ENCODE measurements at places on chromosomes 5 and 9.

DNA sequence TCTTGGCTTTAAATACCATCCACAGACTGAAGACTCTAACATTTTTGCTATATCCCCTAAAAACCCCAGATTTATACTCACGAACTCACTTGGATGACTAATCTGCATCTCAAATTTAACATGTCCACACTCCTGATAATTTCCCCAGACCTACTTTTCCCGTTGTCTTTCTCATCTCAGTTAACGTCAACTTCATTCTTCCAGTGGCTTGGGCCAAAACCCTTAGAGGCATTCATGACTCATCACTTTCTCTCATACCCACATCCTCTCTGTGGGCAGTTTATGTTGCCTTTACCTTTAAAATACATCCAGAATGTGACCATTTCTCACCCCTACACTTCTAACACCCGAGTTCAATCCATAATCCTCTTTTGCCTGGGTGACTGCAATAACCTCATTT lies 96.7 kb downstream of the EDIL3 start:
- no peak for DNase-seq

DNA sequence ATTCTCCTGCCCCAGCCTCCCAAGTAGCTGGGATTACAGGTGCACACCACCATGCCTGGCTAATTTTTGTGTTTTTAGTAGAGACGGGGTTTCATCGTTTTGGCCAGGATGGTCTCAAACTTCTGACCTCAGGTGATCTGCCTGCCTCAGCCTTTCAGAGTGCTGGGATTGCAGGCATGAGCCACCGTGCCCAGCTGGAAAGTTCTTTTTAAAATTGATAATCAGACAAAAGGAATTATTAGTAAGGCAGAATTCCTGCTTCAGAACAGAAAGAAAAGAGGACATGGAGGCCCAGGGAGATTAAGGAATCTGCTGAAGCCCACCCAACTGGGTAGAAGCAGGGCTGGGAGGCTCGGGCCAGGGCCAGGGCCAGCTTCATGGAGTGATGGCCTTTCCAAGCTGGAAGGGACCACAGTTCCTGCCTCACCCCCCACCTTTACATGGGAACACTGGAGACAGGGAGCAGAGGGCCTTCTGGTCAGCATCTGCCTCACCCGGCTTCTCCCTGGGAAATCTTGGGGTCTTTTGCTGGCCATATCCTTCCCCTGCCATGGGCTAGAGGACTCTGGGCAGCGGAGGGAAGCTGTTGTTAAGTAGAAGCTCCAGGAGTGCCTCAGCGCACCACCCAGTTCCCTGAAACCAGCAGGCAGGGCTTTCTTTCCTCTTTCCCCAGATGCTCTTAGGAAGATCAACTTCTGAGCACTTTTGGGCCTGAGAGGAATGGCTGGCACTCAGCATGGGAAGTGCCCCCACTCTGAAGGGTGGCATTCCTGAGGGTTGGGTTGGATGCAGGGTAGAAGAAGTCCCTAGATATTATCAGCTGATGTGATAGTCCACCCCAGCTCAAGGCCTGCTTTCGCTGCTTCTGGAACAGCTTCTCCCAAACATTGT lies 70.1 kb downstream of the RGS3 start:
- DNase-seq = no peak

DNA sequence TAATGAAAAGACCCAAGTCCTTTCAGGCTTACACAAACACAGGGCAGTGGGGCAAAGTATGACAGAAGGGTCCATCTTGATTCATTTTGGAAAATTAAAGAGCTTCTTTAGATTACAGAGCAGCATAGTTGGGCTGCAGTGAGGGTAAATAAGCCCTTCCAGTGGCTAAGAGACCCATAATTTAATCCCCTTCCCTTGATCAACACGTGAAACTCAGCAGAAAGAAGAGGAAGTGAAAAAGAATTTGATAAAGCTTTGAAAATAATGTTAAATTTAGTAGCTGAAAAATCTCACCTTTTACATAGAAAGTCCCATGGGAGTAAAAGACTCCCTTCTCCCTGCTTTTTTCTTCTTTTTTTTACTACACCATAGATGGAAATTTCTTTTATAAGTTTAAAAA lies 87.6 kb downstream of the FREM1 start:
- DNase-seq = no peak

DNA sequence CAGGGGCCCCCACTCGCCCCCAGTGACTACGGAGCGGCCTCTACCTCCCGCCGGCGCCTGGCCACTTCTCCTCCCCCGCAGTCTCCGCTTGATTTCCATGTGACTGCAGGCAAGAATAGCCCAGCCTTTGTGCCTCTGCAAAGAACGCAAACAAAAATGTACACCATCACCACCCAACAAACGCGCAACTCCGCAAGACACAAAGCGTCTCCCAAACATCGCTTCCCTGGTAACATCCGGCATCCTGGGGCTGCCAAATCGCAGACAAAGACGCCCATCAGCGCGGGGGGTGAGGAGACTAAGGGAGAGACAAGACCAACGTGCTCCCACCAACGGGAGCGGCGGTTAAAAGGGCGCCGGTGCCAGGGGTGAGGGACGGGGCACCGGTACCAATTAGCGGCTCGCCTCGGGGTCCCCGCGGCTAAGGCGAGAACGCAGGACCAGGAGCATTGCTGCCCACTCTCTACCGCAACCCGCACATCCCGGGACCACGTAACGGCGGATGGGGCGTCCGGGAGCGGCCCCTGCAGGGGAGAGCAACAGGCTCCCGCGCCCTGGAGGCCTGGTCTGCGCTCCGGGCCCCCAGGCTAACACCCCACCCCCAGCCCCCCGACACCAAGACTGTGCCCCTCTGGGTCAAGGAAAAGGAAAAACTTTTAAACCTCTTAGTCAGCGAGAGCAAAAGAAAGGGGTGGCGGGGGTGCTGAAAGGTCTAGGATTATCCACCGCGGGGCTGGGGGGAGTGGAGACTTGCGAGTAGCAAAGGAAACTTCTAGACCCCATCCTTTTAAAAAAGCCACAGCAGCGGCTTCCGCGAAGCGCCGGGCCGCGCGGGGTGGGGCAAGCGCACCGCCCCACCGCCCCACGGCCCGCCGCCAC lies 885 bp downstream of the MPDZ start:
- DNase-seq = no peak

- no peak for DNase-seq
Observed at GRCh38 chr5:54874337-54875021, 110.9 kb downstream of the ESM1 start.

GRCh38 chr9:89793124-89793495 lies 188.3 kb downstream of the GADD45G start:
- no peak for DNase-seq

GRCh38 chr5:158485604-158486081 lies 614.1 kb downstream of the EBF1 start:
- DNase-seq = no peak

- DNase-seq = no peak
Observed at GRCh38 chr9:133938753-133939152, 53.4 kb downstream of the VAV2 start.

GRCh38 chr5:56229111-56229510 lies 4.0 kb downstream of the ANKRD55 start:
- no peak for DNase-seq

DNA sequence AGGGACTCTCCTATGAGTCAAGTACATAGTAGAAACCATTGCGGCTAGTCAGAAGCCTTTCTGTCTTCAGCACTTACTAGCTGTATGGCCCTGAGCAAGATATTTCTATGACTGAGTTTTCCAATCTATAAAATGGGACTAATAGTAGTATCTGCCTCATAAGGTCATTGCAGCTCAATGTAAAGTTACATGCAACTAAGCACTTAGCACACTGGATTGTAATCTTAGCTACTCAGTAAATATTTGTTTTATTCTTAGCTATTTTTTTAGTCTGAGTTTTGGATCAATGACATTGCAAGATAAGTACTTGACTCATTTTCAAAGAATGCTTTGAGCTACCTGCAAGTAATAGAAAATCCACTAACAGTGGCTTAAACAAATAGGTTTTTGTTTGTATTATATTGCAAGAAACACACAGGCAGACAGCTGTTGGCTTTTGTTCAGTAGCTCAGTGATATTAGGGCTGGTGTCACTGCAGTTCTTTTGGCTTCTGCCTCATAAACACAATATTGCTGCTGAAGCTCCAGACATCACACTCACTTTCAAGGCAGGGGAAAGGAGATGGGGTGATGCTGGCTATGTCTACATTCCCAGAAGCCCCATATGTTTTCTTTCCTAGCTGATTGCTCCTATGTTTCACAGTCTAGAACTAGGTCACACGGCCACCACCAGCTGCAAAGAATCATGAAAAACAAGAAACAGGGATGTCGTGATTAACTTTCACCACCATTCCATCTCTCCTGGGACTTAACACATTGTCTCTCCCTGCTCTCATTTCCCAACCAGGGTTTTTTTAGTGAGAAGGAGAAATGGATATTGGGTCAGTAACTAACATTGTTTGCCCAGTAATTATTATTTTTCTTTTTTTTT lies 26.9 kb upstream of the FAT2 start:
- no peak for DNase-seq

- no peak for DNase-seq
Observed at GRCh38 chr5:66708368-66708767, 112.2 kb downstream of the MAST4 start.

- no peak for DNase-seq
Observed at GRCh38 chr5:81422671-81423070, 28.7 kb upstream of the ACOT12 start.

DNA sequence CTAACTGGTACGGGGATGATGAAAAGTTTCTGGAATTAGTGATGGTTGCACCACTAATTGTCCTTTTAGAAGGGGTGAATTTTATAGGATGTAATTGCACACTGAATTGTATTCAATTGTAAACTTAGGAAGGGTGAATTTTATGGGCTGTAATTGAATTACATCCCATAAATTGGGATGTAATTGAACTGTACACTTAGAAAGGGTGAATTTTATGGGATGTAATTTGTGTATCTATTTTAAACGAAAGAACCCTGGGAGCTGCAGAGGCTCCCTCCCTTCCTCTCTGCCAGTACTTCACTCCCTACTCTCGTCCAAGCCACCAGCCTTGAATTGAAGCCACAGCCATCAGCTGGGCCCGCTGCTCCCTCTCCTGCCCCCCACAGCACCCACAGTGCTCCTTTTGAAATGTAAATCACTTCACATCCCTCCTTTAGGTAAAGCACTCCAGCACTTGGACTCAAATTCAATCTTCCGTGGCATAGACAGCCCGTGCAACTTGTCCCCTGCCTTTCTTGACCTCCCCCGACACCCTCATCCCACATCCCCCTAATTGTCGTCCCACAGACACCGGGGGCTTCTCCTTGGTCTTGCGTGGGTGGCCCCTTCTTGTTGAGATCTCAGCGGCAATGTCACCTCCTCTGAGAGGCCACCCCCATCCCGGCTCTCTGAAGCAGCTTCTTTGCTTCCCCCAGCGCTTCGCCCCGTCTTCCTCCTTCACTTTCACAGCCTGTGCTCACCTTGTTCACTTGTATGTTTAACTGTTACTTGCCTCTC lies 84.2 kb upstream of the HRH2 start:
- DNase-seq = no peak

DNA sequence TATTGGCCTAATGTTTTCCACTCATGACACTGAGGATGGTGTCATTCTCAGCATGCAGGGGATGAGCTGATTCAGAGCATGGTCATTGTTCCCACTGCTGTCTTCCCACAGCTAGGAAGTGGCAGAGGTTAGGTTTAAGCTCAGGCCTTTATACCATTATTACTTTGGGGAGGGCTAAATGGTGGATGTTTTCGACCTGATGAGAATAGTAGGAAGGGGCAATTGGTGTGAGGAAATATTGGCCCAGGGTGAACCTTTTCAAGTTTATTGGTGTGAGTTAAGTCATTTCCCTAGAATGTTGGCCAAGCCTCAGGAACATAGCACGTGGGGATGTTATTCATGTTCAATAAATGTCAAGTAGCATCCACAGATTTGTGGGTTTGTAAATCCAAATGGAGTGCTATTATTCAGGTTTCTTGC lies 59.6 kb downstream of the ARHGAP26 start:
- no peak for DNase-seq

- no peak for DNase-seq
Observed at GRCh38 chr5:176904276-176904675, 5.1 kb upstream of the HK3 start.

- DNase-seq = peak; percentile 47
Observed at GRCh38 chr5:179495906-179496455, 54.4 kb upstream of the RUFY1 start.

DNA sequence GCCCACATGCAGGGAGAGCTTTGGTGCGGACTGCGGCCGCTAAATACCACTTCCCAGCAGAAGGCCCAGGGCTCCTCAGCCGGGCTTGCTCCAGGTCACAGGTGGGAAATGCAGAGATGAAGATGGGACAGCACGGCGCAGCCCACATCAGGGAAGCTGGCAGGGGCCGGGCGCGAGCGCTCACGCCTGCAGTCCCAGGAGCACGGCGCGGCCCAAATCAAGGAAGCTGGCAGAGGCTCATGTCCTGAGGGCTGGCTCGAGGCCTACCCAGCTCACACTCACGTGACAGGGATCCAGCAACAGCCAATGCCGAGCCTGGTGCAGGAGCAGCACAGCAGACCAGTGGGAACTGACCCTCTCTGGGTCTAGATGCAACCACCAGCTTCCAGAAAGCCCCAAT lies 16.3 kb downstream of the LPCAT1 start:
- no peak for DNase-seq

DNA sequence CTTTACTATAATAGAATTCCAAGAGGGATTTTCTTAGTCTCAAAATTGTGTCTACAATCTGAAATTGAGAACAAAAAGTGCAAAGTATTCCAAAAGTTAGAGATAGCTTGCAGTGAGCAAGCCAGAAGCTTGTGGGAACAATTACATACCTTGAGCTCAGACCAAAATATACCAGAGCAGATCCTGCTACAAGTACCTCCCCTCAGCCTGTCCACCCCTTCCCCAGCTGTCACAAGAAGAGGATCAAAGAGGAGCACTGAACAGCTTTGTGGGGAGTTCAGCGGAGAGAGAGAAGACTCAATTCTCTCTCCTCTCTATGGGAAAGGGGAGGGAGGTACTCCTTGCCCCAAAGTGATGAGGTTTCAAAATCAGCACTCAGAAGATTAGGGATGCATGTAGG lies 869.2 kb upstream of the DMAC1 start:
- DNase-seq = no peak

DNA sequence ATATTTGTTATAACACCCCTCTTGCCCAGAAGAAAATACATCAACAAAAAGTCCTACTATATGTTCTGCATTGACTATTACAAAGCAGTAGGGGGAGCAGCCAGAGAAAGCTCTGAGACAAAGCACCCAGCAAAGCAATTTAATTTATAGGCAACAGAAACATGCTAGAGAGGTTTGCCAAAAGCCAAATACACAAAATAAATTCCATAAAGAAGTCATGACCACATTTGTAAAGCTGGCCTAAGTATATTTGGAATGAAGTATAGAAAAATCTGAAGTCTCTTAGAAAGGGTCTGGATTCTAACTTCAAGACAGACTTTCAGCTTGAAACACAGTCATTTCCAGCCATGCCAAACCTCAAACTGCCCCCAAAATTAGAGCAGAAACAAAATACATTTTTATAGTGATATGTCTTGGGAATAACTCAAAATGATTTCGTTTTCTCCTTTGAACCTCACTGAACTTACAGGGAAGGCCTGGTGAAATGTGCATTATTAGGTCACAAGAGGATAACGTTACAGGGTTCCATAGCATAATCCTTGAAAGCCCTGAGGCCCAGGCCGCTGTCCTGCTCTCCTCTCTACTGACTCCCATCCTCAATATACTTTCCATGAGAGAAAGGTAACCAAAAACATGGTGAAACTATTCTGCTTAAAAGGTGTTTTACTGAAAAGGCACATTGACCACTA lies 451.8 kb downstream of the RAB3C start:
- no peak for DNase-seq

All from D721Med (cell line).